AG04450 (cell line): ENCODE measurements at places on chromosomes 3 and 15. TPM values are rescaled to one million over a fixed set of nuclear protein-coding genes. Genes with fewer than 3 reads are reported as not detected.

DNA sequence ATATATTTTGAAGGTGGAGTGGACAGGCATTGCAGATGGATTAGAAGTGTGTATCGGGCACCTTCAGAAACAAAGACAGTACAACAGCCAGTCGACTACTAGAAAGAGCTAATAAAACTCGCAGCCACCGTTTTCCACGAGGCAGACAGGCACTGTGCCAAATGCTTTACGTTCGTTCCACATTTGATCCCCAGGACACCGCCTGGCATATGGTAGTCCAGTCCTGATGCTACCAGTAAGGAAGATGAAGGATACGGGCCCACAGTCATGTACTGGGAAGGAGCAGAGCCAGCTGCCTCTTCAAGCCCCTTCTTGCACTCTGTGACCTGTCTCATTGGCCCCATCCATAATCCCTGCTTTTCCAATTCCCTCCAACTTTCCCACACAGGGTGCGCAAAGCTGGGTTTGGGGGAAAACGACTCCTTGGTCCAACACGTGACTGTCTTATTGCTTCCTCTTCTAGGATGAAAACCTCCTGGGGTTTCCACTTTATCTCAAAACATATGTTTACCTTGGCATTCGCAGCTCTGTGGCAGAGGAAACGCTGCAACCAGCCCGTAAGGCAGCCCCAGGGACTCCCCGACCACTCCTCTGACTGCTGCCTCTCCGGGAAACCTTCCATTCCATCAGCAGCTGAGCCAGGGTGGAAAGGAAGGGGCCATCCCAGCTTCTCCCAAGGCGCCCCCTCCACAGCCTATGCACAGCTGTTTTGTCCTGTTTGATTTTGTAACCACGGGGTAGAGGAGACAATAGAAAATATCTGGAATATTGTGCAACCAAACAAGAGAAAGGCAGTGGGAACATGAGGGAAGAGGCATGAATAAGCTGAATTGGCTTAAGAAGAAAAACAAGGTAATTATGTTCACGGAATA is 107.4 kb downstream of the ADAMTS17 start:
- DNase-seq: no peak

DNA sequence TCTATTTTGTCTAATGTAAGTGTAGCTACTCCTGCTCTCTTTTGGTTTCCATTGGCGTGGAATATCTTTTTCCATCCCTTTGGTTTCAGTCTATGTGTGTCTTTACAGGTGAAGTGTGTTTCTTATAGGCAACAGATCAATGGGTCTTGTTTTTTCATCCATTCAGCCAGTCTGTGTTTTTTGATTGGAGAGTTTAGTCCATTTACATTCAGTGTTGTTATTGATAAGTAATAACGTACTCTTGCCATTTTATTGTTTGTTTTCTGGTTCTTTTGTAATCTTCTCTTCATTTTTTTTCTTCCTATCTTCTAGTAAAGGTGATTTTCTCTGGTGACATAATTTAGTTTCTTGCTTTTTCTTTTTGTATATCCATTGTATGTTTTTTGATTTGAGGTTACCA is 97.1 kb downstream of the GLDN start:
- no peak for DNase-seq

GRCh38 chr3:179391906-179392305 is 44.4 kb downstream of the MFN1 start:
- no peak for DNase-seq

- no peak for DNase-seq
Measured at GRCh38 chr3:181956122-181956521, 244.4 kb downstream of the SOX2 start.

- no peak for DNase-seq
Measured at GRCh38 chr3:8863891-8864290, 94.5 kb upstream of the OXTR start.

GRCh38 chr15:48177383-48177765 is 721 bp downstream of the MYEF2 start:
- no peak for DNase-seq

GRCh38 chr3:165797551-165797950 is 39.7 kb downstream of the BCHE start:
- DNase-seq: no peak

DNA sequence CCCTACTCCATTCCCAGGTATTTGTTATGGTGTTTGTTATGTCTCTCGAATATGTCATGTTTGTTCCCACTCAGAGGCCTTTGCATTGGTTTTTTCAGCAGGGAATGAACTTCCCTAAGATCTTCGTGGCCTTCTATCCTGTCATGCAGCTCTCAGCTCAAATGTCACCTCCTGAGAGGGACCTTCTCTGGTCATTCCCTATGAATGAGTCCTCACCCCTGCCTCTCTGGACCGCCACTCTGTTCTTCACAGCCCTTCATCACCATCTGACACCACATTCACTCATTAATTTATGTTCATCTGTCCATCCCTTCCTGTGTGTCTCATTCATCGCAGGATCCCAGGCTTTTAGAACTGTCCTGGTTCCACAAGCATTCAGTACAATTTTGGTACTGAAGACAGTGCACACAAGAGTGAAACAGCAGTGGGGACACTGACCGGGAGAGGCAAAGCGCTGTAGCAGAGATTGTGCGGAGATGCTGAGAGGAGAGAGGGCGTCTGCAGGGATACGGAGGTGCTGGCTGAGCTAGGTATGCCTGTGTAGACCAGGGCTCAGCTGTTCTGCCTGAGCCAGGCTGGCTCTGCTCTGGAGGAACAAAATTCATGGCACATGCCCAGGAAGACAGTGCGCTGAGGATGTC is 132.3 kb downstream of the CHCHD6 start:
- no peak for DNase-seq

DNA sequence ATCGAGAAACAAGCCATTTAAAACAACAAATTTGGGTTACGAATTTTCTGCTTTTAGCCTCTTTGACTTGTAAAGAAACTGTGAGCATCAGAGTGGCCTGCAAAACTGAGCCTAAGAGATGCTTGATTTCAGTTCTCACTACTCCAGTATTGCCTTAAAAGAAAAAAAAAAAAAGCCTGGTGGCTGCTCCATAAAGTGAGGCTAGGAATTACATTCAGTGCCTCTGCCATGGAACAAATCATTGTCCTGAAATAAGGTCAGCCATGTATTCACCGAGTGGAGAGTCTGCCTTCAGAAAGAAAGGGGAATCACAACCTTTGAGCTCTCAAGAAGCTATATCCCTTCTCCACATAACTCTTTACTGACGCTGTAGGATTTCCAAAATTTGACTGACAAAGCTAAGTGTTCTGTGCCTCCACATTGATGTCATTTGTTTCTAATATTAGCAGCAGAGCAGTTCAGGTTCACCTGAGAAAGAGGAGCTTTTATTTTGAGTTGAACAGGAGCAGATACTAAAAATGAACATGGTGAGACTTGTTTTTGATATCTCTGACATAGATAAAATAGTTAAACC is 137.3 kb downstream of the SSR3 start:
- no peak for DNase-seq

DNA sequence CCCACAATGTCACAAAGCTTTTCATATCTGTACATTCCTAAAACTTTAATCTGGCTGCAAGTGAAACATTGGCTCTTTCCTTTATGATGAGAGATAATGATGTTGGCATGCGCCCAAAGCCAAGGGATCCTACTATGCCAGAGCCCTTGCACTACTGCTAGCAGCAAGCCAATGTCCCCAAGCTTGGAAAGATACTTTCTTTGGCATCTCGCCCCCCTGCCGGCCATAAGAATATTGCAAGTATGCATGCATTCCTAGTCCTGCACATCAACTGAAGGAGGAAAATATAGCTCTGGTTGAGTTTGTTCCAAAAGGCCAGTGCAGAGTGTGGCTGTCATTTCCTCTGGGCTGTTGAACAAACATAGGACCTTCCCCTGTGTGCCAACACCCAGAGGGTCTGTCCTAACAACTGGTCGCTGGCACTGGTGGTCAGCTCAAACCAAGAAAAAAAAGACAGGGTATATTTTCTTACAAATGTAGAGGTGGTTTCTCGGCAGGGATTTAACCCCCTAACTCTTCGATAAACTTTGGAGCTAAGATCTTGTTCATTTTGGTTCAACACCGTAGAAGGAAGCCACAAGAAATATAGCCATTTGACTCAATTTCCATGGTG is 120.9 kb upstream of the ZBED2 start:
- DNase-seq: no peak

DNA sequence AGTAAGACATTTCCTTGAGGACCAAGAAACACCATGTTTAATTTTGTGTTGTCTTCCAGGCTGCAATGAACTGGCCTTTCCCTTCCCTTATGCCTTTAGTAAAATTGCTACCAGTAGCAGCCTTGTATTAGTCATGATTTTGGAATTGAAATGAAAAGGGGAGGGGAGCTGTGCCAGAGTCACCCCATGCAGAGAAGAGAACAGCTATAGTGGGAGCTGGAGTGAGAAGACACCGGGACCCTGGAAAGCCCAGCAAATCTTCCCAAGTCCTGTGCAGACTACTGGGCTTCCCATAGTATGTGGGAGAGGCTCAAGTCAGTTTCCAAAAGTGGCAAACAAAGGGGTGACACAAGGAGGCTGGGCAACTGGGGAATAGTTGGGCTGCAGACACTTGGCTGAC is 178.5 kb downstream of the NR1D2 start:
- no peak for DNase-seq

DNA sequence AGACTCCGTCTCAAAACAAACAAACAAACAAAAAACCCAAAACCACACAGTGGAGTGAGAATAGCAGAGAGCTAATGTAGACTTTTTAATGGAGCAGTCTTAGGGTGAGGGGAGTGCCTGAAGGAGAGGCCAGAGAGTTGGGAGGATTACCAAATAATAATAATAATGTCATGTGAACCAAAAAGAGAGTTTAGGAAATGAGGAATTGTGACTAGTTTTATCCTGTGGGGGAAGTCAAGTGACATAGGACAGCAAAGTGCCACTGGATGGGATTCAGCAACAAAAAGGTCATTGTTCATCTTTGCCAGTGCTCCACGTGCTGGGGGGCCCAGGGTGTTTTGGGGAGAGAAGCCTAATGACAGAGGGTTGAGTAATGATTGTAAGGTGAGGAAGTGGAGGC is 12.9 kb downstream of the GPR87 start:
- no peak for DNase-seq

GRCh38 chr3:100041328-100041749 is 73.0 kb downstream of the FILIP1L start:
- DNase-seq: peak; percentile 77

DNA sequence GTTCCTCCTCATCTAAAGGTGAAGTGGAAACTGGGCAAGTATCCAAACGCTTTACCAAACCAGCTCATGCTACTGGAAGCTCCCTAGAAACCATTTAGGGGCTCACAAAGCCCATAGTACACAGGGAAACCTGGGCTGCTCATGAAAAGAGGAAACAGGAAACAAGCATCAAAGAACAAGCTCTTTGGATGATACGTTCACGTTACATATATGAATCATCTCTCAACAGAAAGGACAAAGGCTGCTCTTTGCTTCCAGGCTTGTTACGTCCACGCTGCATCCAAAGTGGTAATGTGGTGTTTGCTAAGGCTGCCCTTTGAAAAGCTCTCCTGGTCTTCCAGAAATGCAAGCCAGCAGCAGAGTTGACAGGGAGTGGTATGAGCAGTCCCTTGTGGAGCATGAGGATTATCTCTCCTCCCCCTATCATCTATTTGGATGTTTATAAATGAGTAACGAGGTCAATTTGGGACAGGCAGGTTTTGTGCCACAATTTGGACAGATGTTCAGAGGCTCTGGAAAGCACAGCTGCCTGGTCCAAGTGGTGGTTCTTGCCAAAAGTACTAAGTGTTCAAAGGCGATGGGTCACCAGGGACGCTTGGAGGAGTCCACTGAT is 98.0 kb upstream of the RORA start:
- no peak for DNase-seq

GRCh38 chr3:194838236-194838635 is 152.6 kb downstream of the FAM43A start:
- DNase-seq: no peak

DNA sequence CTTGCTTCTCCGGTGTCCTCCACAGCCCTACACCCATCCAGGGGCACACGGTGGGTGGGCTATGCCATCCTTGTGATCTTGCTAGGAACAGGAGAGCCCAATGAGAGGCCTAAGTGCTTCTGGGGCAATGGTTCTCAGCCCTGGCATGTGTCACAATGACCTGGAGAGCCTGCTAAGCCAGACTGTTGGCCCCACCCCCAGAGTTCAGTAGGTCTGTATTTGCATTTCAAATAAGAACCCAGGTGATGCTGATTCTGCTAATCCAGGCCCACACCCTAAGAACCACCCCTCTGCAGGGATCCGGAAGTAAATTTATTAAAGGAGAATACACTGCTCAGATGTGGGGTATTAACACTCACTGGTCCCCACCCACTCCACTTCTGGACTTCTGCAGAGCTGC is 57.9 kb downstream of the RORA start:
- DNase-seq: no peak

GRCh38 chr15:63948436-63948835 is 97.8 kb downstream of the DAPK2 start:
- DNase-seq: no peak

GRCh38 chr3:72655131-72655551 is 193.1 kb downstream of the SHQ1 start:
- DNase-seq: no peak

DNA sequence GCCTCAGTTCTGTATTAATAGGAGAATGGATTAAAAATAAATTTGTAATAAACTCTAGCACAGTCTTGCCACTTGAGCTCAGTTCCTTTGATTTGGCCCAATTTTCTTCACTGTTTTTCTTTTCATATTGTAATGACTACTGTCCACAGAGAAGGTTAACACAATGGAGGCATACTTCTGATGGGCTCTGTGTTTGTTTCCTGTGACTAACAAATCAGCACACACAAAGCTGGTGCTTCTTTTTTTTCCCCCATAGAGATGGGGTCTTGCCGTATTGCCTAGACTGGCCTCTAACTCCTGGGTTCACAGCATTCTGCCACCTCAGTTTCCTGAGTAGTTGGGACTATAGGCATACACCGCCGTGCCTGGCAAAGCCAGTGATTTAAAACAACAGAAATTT is 182.2 kb downstream of the GHSR start:
- no peak for DNase-seq

DNA sequence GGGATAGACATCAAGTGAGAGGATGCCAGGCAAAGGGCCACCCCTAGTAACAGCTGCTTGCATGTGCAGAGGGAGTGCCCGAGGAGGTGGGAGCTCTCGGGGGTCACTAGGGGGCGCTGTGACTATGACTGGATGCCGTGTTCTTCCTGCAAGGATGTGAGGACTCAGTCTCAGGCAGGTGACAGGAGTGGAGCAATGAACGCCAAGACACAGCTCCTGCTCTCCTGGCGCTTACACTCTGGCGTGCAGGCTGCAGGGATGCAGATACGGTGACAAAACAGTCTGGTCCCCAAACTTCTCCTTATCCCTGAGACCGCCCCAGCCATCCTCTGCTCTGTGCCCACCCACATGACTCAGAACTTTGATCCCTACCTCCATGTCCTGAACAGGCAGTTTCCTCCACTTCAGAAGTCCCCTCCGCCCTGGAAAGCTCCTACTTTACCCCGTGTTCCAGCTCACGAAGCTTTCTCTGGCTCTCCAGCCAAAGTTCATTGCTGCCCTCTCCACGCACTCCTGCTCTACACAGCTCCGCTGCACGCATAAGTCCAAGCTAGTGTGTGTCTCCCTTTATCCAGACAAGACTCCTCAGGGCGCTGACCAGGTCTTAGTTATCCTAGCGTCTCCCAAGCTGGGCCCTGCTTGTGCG is 14.7 kb downstream of the RHOV start:
- DNase-seq: peak; percentile 27

The OXTR gene
- 57.2 and 58.7 TPM in 2 replicates for polyA plus RNA-seq

The PLA2G4B gene
- 1.3 and 2.8 TPM in 2 replicates for polyA plus RNA-seq

The LRRC2 gene
- 3.3 and 4.2 TPM in 2 replicates for polyA plus RNA-seq

The RETNLB gene
- polyA plus RNA-seq: not detected in 2 replicates

The PRTG gene
- polyA plus RNA-seq: 1.1 and 1.2 TPM in 2 replicates

The SCAANT1 gene
- not detected in 2 replicates for polyA plus RNA-seq

The NPAP1 gene
- polyA plus RNA-seq: not detected in 2 replicates

The CYP19A1 gene
- polyA plus RNA-seq: not detected in 2 replicates
